GM06990 (cell line): ENCODE measurements at places on chromosomes 11 and 22.

- DNase-seq = no peak
These were observed 357.2 kb downstream of the TMEM135 start for GRCh38 chr11:87394924-87395323.

DNA sequence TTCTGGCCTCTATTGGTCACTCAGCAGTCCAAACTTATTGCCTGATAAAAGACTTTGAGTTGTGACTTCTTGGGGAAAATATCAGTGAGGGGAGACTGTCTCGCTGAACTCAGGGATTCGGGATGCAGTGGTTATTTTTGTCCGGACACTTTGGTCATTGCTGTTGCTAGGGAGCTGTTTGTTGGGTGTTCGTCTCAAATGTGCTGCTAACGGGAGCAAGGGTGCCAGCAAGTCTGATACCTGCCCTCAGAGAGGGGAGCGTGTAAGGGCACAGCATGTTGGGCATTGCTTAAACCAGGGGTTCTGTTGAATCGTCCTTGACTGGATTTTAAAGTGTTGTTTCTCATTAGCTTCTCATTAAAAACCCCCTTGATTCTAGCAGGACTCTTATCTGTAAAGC lies 49.2 kb upstream of the SLC25A18 start:
- DNase-seq = no peak

GRCh38 chr11:18364495-18365073 lies 29.8 kb upstream of the LDHA start:
- no peak for DNase-seq

DNA sequence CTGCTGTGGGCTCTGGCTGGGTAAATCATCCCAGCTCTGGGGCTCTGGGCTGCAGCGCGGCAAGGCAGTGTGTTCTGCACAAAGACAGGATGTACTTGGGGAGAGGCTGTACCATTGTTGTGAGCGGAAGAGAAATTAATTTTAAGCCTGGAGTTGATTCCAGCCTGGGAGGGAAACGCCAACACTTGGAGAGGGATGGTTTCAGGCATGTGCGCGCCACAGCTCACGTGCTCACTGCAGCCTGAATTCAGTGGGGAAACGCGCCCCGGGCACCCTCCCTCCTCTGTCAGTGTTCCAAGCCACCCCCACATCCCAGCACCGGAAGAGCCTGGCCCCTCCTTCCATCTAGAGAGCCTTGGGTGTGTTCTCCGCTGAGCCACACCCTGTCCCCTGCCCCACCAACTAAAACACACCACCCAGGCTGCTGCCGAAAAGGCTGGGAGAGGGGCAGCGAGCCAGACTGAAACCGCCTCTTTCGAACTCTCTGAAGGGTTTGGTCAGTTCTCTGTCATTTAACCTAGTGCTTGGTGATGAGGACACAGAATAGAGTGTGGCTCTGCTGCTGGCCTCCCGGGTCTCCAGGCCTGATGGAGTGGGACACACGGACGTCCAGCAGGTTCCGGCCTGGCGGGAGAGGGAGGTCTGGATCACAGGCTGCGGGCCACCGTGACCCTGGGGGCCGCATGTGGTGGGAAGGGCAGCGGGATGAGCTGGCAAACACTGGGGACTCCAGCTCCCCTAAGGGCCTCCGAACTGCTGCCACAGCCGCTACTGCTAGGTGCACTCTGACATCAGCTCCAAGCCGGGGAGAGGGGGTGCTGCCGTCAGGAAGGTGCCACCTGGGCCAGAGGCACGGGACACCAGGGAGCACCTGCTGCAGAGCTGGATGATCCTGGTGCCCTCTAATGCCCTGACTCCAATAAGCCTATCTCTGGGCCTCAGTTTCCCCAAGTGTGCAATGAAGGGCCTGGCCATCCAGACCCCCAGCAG lies 230.8 kb downstream of the CTTN start:
- DNase-seq = no peak

DNA sequence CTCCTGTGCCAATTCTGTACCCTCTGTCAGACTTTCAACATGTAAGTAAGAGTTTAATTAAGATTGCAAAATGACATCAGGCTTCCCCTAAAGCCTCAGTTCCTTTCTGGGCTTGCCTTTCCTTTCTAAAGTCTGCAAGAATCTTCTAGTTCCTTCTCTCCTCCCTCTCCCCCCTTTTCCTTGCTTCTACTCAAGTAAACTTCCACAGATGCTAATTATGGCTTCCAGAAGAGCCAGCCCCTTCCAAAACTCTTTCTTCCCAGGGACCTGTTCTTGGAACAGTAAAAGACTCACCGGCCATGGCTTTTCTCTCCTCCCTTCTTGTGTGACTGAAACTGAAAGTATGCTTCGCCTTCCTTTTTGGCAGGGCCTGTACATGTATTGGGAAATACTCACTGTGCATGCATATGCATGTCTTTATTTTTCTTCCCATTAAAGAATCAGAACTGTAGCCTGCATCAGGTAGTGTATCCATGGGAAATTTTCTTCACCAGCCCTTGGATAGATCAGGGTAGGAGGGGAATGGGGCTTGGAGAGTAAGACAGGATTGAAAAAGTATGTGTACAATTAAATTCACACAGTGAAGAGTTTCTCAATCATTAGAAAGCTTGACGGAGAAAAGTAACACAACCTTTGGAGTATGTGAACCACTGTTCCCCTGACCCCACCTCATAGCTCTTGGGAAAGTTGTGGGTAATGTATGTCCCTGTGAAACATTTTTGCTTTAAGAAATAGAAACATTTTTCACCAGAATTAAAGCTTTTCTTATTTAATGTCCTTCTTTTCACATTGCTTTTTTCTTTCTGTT lies at the start of gene CASP1:
Gene CASP1, minus strand, starts transcription at position 332 of the 808 bp plus-strand sequence. Its CDS starts 31 bp downstream, at position 301.
- DNase-seq = no peak

DNA sequence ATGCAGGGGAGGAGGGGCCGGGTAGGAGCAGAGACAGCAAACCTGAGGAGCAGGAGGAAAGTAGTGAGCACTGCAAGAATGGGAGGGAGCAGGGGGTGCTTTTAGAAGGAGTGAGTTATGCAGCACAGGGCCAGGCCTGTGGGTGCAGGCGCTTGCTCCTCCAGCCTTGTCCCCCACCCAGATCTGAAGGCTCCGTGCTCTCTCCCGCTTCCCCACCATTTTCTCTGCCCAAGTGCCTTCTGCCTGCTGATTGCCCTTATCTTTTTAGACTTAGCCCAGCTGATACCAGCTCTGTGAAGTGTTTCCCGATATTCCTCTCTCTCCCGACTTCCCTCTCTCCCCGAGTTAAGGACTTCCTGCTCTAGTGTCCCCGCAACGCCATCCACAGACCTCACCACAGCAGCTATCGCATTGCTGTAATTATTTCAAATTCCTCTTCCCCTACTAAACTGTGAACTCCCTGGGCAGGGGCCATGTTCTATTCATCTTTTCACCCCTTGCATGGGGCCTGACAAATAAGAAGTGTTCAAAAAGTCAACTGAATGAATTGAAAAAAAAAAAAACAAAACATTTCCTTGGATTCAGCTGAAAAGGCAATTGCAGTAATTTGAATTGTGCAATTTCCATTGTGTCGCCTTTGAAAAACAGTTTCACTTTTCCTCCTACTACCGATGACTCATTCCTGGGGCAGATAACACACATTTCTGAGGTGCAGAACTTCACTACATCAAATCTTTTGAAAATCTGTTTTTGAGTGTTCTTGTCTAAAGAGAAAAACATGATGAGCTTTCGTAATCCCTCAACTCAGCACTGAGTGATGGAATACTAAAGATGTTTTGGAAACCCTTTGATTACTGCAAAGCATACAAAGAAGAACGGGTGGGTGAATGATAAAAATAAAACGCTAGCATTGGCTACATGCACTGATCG lies 69.7 kb upstream of the BMAL1 start:
- DNase-seq = no peak

GRCh38 chr11:17767914-17768313 lies 33.3 kb downstream of the KCNC1 start:
- no peak for DNase-seq

DNA sequence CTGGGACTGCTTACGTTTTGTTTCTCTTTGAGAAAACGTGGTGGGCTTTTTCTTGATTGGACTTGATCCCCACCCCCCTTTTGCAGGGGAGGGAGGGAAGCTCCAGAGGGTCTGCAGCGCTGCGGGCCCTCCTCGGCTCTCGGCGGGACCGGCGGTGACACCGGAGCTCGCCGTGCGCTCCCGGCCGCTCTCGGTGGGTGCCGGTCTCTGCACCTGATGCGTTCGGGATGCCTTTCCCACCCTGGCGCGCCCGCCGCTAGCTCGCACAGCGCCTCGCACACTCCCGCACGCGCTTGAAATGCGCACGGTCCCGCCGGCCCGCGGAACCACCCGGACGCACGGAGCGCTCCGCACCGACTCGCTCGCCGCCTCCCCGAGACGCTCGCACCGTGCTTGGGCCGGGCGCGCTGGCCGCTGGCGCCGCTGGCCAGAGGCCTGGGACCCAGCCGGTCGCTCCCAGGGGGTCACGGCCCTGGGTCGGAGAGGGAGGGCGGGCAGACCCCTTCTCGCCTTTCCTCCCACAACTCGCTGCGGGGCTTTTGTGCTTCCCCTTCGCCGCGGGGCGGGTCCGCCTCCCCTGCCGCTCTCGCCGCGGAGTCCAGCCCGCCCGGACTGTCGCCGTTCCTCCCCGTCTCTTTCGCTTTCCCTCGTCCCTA lies 1.0 kb downstream of the ZBTB16 start:
- peak; percentile 16 for DNase-seq

DNA sequence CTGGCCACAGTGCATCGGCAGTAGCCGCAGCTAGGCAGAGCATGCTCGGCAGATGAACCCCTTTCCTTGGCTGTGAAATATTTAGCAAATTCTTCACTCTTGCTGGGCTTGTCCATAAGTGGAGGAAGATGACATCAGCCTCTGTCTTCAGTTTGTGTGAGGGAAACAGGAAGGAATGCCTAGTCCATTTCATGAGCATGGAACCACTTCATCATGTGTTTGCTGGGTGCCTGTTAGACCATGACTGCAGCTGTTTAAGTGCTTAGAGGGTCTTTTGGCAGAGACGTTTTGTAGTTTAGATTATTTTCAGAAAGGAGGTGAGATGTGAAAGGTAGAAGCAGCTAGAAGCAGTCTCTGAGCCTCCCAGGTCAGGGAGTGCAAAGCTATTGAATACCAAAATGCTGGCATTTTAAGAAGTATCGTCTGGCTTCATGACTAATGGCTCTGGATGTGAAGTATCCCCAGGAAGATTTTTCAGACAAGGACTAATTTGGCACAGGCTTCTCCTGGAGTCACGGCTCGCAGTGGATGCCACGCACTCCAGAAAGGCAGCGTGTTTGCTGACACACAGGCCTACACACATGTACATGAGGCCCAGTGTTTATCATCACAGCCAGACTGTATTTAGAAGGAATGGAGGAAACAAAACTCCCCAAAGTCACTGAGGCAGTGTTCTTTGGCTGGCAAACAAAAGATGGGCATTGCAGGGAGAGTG lies 43.1 kb upstream of the GRAMD1B start:
- DNase-seq = no peak

- no peak for DNase-seq
These were observed 71.2 kb downstream of the ADM start for GRCh38 chr11:10376061-10376460.

DNA sequence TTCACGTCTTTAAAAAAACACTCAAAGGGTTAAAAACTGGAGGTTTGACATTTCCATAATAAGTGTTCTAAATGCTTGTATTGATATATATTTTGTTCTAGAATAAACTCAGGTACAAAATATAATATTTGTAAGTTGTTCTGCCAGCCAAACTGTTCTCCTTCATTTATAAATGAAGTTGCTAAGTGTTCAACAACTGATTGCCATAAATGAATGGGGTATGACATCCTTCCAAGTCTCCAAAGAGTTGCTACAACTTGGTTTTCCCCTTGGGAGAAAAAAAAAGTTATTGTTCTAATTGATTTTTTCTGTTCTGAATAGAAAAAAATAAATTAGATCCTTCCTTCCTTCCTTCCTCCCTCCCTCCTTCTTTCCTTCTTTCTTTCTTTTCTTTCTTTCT lies 65.4 kb upstream of the BLID start:
- no peak for DNase-seq

DNA sequence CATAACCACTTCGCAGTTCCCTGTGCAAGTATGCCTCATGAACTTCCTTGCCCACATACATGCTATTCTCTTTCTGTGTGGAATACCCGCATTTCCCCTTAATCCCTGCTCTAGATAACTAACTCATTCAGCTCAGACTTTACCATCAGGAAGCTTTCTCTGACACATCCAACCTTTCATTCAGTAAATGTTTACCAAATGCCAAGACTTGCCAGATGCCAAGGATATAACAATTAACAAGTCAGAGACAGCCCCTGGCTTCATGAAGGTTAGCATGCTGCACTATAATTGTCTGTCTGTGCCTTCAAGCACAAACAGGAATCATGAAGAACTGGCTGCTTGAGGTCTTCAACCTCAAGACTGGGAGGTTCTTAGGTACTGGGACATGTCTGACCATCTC lies 71.2 kb upstream of the GDPD4 start:
- no peak for DNase-seq

GRCh38 chr11:64876835-64877341 lies 1.5 kb downstream of the EHD1 start:
- no peak for DNase-seq

- no peak for DNase-seq
These were observed 268.6 kb upstream of the SESN3 start for GRCh38 chr11:95499516-95500135.

DNA sequence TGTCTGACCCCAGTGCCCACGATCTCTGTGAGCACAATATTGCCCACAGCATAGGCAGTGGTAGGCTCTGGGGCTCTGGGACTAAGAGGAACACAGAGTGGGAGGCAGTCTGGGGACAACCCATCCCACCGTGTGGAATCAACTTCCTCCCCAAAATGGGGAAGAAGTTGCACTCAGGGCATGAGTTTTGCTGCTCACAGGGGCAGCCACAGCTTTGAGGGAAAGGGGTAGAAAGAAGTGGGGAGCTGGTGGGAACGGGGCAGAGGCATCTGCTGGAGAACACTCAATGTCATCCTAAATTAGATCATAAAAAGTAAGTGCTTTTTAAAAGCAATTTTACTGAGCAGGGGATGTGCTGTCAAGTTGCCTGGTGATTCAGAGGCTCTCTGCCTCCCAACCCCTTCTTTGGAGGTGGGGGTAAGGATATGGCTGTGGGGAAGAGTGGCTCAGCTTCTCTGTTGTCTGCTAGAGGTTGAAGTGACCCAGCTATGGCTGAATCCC lies 233.8 kb upstream of the NCAM1 start:
- no peak for DNase-seq

GRCh38 chr11:62445314-62445740 lies 26.5 kb downstream of the SCGB1A1 start:
- DNase-seq = no peak

GRCh38 chr11:124442442-124442841 lies 3.1 kb downstream of the OR8B8 start:
- DNase-seq = no peak

- no peak for DNase-seq
These were observed 262.6 kb downstream of the BUD13 start for GRCh38 chr11:116510166-116510565.

GRCh38 chr22:39408173-39408572 lies 8.6 kb downstream of the TAB1 start:
- no peak for DNase-seq

- DNase-seq = no peak
These were observed 233.4 kb upstream of the KIRREL3 start for GRCh38 chr11:127233998-127234397.
